Activated gamma-delta T cell treated with anti-CD3 and anti-CD28 coated beads, Interleukin-2, amount 50 U/mL, for 16 hours (primary cell): ENCODE measurements at places on chromosomes 11 and 22.

DNA sequence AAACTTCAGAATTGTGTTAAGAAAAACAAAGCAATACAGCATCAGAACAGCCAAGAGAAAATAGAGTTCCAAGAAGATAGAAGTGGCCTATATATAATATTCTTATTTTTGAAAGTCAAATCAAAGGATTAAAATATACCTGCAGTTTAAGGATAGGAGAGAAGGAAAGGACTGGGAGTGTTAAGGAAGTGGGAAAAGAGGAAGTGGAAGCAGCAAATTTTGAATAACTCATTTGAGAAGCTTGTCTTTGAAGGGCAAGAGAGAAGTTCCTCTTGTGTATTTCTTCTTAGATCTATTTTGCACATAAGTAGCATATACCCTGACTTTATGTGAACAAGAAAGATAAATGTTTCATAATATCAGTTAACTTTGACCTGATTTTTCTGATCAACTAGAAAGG, 62.6 kb upstream of the SLC17A6 start:
- no peak for DNase-seq

GRCh38 chr22:21622011-21622918, 7.6 kb downstream of the YDJC start:
- DNase-seq: no peak

DNA sequence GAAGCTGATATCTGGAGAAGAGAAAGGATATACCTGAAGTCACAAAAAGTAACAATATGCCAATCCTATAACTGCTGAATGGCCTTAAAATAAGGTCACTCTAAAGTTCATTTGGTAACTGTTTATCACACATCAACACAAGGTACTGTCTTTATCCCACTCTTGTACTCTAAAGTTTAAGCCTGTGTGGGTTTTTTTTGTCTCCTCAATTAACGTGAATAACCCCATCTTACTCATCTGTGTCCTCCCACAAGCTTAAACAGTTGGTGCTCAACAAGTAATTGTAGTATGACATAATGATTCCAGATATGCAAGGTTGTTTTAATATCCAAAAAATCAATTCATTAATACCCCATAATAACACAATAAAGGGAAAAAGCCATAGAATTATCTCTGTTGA, 42.1 kb downstream of the PAK1 start:
- DNase-seq: no peak

DNA sequence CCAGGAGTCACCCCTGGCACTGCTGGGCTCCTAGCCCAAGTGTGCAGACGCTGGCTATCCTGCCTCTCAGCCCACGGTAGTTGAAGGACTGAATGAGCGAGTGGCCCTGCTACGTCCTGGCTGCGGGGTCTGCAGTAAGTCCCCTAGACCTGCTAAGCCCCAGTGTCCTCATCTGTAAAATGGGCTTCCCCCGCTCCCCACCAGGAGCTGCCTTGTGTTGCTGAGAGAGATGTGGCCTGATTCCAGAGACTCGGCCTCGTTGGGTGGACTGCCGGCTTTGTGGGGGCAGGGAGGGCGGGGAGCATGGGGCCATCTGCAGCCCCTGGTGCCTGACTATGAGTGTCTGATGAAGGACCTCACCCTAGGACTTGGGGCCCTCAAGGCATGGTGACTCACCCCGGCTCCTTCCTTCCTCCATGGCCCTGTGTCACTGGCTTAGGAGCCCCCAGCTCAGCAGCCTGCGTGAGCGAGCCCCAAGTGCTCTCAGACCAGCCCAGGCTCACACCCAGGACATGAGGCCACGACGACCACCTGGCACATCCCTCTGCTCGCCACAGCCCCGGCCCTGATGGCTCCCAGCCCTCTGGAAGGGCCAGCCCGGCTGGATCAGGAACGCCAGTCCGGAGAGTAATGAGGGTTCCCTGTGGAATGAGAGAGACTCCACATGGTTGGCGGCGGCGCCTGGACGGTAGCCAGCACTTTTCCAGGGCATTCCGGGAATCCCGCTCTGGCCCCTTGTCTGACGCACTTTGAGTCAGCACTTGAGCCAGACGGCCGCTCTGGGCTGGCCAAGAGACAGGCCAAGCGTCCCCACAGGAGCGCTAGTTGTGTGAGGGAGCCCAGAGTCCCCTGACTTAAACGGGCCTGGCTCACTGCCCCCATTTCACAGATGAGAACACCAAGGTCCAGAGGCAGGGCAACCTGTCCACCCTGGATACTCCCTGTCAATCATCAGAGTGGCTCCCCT, 50.5 kb upstream of the SHISAL1 start:
- DNase-seq: no peak

GRCh38 chr22:29629903-29630516, 26.6 kb downstream of the NF2 start:
- no peak for DNase-seq

DNA sequence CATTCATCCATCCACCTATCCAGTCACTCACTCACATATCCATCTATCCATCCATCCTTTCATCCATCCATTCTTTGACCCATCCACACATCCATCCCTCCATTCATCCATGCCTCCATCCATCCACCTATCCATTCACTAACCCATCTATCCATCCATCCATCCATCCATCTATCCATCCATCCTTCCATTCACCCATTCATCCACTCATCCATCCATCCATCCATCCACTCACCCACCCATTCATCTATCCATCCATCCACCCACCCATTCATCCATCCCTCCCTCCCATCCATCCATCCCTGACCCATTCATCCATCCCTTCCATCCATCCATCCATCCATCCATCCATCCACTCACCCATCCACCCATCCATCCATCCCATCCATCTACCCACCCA, 4.9 kb upstream of the MUC2 start:
- no peak for DNase-seq

DNA sequence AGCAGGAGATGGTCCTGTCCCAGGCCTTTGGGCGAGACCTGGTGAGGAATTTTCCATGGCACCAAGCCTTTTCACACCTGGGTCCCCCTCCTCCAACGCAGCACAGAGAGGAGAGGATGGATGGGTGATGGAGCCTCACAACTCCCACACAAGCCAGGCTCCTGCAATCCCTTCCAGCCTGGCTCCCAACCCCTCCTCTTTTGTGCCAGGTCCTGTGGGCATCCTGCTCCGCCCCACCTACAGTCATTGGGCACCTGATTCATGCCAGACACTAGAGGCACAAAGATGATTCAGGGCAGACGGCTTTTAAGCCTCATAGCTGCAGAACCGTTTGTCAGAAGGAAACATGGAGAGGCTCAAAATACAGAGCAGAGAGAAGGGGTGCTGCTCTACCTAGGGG, 16.1 kb upstream of the MYRF start:
- no peak for DNase-seq

- no peak for DNase-seq
Observed at GRCh38 chr11:61954106-61954850, 4.1 kb downstream of the BEST1 start.

- DNase-seq: peak; percentile 90
Observed at GRCh38 chr11:31369348-31370329, at the start of the genes DCDC1 and DNAJC24. Gene DCDC1 (minus strand): TSS chr11:31369739. CDS start chr11:31328280, 41,459 bp downstream. Gene DNAJC24 (plus strand): TSS chr11:31369860. CDS start chr11:31370749, 889 bp downstream.

DNA sequence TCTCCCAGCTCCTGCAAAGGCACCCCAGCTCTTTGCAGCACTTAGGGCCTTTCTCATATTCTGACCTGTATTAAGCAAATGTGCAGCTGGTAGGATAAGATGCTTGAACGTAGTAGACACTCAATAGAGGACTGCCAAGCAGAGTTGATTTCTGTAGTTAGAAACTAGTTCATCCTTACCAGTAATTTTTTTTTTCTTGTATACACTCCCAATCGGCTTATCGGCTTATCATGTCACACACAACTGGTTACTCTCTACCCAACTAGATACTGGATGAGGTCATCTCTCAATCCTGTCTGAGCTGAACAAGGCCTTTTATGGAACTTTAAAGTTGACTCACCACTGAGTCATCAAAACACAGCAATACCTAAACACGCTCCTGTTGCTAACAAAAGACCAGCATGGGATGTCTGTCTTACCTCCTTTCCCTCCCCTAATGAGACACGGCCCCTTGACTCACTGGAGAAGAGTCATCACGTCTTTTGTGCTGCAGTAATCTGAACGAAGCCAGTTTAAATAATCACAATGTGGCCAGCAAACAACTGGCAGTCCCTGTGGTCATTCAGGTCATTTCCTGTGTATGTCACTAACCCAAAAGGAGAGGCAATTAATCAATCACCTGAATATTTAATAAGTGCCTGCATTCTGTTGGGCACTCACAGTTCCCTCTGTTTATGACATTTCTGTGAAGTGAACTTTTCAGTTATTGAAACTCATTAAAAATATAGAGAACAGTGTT, 7.5 kb upstream of the WEE1 start:
- DNase-seq: peak; percentile 33
